Stimulated activated CD4-positive, alpha-beta T cell treated with anti-CD3 and anti-CD28 coated beads, Interleukin-12 subunit alpha, Interleukin-12 subunit beta, amount 100 ng/mL, for 24 hours (primary cell): ENCODE measurements at places on chromosomes 16 and 17.

GRCh38 chr17:67733449-67733848 is 15.7 kb downstream of the NOL11 start:
- DNase-seq, result no peak

- no peak for DNase-seq
Observed at GRCh38 chr16:48232493-48233040, 11.5 kb upstream of the LONP2 start.

- no peak for DNase-seq
Observed at GRCh38 chr17:63693411-63694113, 6.4 kb downstream of the LIMD2 start.

- DNase-seq, result no peak
Observed at GRCh38 chr17:73624496-73624988, 19.7 kb downstream of the SDK2 start.

GRCh38 chr16:57485916-57486857 is at the start of gene DOK4:
Gene DOK4 (minus strand): TSS chr16:57486493. CDS start chr16:57479507, 6,986 bp downstream.
- peak; percentile 60 for DNase-seq

DNA sequence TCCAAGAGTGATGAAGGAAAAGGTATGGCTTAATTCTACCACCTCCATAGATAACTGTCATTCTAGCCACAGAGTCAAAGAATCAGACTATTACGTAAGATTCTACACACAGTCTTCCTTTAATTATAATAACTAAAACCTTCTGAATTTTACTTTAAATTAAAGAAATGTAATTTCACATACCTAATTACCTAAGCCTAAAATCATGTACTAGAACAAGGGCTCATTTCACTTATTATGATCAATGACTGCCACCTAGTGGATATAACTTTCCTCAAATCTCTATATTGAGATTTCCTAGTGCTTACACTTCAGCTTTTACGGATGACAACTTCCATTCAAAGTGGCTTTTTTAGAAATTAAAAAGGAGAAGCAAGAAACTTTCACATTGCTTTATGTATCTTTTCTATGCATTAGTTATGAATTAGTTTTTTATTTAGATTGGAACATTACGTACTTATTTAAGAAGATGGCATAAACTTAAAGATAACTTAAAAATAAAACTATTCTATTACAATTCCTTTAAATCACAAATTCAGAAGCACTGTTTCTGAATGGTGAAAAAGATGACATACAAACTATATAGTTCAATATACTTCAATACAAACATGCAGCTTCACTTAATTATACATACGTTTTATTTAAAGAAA is 18.2 kb upstream of the ABCA10 start:
- no peak for DNase-seq

DNA sequence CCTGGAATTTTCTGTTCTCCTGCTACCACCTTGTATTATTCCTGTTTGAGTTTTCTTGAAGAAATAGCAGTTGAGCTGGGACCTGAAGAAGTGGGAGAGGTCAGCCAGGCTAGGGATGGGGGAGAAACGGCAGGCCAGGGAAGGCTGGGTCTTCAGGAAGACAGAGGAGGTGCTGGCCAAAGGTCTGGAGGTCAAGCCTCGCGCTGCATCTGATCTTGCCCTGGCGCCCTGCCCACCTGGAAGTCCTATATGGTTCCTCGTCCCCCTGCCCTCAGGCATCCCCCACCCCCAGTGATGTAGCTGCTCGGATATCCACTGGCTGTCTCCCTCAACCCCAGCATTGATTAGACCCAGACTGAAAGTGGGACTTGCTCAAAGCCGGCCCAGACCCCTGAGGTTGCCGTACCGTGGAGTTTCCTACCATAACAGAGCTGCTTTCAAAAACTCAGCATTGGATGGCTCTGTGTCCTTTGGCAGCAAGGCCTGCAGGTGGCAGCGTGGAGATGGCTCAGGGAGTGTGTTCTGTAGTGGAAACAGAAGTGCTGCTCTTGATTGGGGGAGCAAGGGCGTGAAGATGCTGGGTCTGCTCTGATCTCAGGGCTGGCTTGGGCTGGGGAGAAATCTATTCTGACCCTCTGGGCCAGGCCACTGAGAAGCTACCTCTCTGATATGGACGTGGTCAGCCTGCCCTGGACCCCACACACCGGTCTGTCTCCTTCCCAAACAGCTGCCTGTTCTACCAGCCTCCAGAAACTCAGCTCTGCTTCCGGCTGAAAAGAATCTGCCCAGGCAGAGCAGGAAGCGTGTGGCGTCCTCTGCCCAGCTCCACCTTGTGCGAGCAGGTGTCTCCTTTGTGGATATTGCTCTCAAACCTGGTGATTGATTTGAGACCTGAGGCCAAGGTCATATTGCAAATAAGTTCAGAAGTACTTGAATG is 107.0 kb upstream of the CACNG5 start:
- DNase-seq, result peak; percentile 10

- DNase-seq, result no peak
Observed at GRCh38 chr17:68418876-68419275, 38.4 kb downstream of the WIPI1 start.

DNA sequence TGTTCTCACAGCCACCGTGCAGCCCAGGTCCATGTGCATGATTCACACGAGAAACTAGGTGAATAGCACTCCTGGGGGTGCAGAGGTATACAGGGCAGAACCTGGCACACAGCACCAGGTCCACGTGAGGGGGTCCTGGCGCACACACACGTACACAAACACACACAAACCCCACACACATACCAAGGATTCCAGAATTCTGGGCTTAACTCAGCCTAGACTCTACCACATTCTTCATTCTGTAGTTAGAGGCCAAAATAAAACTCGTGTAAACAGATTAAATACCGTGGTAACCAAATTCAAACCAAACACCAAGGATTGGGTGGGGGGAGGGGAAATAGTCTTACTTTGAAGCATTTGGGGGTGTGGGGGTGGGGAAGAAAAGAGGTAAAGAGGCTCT is 58.5 kb downstream of the XYLT1 start:
- no peak for DNase-seq

- DNase-seq, result no peak
Observed at GRCh38 chr17:59260722-59261121, 40.4 kb downstream of the GDPD1 start.

- DNase-seq, result no peak
Observed at GRCh38 chr16:78789561-78789960, 690.1 kb downstream of the WWOX start.

DNA sequence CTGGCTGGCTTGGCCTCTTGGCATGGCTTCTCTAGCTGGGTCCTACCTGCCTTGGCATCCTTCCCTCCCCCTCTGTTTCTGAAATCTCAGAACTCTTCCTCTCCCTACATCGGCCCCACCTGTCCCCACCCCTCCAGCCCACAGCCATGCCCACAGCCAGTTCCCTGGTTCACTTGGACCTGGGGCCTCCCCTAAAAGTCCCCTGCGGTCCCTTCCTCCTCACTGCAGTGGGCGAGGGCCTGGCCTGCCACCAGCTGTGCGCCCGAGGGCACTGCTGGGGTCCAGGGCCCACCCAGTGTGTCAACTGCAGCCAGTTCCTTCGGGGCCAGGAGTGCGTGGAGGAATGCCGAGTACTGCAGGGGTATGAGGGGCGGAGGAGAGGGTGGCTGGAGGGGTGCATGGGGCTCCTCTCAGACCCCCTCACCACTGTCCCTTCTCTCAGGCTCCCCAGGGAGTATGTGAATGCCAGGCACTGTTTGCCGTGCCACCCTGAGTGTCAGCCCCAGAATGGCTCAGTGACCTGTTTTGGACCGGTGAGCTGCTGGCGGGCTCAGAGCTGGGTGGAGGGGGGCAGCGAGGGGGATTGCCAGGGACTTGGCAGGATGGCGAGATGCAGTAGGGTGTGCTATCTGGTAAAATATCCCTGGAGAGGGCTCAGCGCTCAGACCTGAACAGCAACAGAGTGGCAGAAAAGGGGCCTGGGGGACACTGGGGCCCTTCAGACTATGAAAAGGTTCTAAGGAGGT is 14.1 kb downstream of the MIEN1 start:
- DNase-seq, result no peak

GRCh38 chr17:70499067-70499786 is 329.9 kb downstream of the KCNJ2 start:
- no peak for DNase-seq

DNA sequence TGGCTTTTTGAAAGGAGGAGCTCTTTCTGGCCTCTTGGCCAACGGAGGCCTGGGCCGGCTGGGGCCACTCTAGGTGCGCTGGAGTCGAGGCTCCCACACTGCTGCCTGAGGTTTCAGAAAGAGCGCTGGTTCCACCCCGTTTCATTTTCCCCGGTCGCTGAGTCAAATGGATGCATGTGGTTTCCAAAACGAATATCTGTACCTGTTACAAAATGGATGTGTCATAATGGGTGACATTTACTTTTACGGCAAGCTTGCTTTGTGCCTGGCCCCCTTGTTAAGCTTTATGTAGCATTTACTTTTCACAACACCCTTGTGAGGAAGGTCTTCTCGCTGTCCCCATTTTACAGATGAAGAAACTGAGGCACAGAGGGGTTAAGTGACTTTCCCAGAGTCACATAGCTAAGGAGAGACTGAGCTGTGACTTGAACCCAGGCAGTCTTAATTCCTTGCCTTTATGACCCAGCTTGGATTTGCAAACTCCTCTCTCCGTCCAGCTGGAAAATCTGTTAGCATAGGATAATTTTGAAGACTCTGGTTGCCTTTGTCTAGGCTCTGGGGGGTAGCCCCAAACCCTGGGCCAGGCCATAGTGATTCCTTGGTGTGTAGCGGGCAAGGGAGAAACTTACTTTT is 10.6 kb downstream of the KSR1 start:
- peak; percentile 74 for DNase-seq

- DNase-seq, result no peak
Observed at GRCh38 chr16:768428-768827, 7.9 kb downstream of the MSLN start.

DNA sequence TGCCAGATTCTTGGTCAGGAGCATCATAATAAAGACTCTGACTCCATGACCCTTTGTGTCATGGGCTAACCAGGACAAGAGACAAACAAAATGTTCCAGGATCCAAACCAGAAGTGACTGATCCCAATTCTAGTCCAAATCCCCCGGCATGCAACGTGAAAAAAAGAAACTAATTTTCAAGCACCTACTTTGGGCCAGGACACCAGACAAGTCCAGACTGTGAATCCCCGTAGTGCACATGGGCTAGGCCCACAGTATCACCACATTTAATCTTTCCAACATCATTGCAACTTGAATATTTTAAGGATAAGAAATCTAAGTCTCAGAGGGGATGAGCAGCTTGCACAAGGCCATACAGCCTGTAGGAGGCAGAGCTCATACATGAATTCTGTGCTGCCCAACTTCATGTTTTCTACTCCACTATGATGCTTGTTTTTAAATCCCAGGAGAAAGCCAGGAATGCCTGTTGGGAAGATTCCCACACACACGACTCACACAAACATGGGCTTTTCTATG is 365.7 kb downstream of the NPIPA8 start:
- no peak for DNase-seq

DNA sequence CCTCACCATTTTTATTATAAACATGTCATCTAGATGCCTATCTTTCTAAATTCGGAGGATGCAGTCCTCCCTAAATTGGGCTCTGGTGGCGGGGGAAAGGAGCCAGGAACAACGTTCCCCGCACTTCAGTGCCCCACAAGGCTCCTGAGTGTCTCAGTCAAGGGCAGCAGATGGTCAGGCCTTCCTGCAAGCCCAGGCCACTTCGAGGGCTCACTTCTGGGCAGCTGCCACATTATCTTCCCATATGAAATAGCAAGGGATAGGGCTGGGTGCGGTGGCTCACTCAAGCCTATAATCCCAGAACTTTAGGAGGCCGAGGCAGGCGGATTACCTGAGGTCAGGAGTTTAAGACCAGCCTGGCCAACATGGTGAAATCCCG is 32.3 kb downstream of the FBXO31 start:
- DNase-seq, result no peak

GRCh38 chr17:61208301-61209105 is 191.1 kb upstream of the TBX2 start:
- DNase-seq, result no peak

GRCh38 chr17:32962320-32962711 is 29.3 kb upstream of the SPACA3 start:
- no peak for DNase-seq

DNA sequence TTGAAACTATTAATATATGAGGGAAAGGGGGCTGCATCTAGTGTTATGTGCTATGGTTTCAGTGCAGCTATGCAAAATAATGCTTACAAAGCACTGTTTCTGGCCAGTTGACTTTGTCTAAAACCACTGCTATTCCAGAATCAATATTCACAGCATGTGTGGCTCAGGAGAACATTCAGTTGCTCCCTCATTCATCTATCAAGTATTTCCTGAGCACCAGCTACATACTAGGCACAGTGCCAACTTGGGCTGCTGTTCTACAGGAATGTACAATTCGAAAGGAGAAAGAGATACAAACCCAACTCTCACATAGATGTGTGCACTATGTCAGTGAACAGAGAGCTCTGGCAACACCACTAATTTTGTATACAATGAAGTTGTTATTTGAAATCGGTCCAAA is 183.0 kb downstream of the PHKB start:
- DNase-seq, result no peak
